ENCODE measurements at places on chromosomes 11 and 22.
A peak's percentile ranks its signal among the peaks of the same experiment; 100 is the strongest.

GRCh38 chr11:126452241-126453101 lies 97.0 kb downstream of the ST3GAL4 start:
- peak; percentile 21 for DNase-seq

DNA sequence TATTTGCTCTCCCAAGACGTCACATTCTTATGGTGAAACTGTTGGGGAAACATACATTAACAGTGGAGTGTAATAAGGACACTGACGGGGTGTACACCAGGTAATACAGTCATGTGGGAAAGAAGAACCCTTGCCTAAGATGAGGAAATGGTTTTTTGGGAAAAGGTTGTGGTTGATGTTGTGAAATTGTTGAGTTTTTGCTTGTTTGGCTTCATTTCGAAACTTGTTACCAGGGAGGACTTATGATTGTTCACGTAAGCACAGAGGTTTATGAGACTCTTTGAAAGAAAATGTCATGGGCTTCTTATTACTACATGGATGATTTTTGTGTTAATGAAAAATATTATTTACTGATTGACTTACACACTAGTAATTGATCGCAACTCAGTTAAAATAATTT lies 16.8 kb downstream of the ANO3 start:
- DNase-seq: no peak

DNA sequence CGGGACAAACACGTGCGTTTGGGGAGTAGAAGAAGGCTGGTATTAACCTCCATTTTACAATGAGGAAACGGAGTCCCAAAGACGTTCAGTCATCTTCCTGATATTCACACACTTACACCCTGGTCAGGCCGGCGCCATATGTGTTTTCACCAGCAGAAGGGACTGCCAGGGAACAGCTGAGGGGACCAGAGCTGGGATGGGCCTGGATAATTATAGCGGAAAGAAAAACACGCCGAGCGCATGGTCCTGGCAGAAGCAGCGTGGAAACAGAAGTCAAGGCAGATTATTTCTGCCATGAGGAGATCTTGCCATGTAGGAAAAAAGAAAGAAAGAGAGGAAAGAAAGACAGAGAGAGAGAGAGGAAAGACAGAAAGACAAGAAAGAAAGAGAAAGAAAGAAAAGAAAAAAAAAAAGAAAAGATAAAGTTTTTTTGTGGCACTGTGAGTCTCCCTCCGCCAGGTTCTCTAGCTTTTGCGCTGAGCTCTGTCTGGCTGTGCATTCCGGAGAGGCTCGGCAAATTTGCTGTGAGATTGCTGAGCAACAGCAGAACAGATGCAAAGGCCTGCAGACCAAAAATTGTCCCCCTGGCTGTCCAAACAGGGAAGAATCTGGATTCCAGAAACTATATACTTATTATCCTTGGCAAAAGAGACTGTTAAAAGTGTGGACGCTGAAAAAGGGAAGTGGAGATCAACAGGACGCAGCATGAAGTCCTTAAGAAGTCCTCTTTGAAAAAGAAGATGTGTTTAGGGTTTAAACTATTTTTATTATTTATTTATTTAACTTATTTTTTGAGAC lies 1.3 kb upstream of the UCP2 start:
- DNase-seq: no peak

DNA sequence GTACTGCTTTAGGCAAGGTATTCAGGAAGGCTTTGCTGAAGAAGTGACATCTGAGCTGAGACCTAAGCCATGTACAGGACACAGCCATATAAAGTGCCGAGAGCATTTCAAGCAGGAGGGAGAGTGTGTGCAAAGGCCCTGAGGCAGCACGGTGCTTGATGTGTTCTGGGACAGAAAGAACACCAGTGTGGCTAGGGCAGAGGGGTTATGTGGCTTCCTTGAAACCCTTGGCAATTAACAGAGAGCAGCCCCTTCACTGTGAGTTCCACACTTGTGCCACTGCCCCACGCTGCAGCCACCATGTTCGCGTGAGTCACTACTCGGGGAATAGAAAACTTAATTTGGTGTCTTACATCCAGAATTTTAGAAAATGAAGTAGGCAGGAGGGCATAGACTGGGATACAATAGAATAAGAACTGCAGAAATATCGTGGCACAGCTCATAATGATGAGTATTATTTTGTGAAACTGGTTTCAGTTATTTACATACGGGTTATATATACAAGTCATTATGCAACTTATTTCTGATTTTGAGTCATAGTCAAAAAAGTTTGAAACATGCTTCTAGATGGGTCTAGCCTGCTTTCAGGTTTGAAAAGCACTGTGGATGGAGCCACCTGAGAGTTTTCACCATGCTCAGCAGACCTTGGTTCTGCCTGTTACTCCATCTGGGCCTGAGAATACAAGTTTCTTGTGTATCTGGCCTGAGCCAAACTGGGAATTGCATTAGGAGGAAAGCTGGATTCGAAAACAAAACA lies 11.8 kb downstream of the IL10RA start:
- no peak for DNase-seq

- peak; percentile 33 for DNase-seq
These were observed 28.5 kb upstream of the ALKBH3 start for GRCh38 chr11:43852057-43852636.

DNA sequence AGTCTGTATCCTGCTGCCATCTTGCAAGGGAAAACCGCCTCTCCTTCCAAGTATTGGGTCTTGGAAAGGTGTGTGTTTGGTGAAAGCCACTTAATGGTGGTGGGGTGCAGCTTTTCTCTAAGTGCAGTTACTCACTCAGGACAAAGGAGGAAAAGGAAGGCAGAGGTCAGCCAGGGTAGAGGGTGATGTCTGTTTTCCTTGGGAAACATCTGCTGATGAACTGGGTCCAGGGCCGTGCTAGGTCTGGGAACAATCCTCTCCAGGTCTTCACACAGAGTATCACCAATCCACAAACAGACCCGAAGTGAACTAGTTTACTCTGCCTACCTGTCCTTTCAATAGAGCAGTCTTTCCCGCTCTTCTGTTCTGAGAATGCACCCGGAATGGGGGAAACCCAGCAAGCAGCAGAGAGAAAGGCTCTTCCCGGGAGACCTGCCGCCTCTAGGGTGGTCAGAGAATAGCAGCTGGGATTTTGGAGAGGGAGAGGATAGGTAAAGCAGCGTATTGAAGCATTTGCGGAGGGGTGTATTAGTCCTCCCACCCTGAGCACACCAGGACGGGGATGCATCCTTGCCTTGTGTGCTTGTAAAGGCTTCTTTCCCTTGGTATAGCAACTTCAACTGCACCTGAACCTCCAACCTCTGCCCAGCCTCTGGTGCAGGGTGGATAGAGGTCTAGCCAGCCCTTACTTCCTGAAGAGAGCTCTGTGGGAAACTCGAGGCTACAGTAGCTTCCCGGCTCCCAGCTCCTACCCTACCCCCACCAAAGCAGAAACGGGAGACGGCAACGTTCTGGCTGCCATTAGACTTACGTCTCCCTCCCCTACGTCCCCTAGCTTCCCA lies 20.7 kb downstream of the LHFPL7 start:
- no peak for DNase-seq

GRCh38 chr11:13355191-13355590 lies 77.6 kb downstream of the BMAL1 start:
- no peak for DNase-seq

- DNase-seq: peak; percentile 33
These were observed 30.0 kb upstream of the MMP7 start for GRCh38 chr11:102560555-102561011.

GRCh38 chr22:36409911-36410756 lies 22.4 kb upstream of the MYH9 start:
- peak; percentile 90 for DNase-seq

DNA sequence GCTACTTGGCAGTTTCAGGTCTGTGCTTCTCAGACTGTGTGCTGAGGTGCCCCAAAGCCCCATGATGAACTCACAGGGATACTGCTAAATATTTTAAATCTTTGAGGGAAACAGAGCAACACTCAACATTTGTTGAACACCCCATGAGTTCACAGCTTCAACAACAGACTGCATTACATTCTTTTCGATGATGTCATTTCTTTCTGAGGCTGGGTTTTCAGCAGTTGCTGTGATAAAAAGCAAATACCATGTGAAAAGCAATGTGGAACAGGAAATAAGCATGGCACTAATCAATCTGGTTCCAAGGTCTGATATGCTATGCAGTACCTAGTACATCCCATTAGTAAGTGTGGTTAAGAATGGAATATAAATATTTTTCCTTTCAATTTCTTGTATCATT lies 82.7 kb downstream of the RPL27A start:
- no peak for DNase-seq
